Muscle of back (tissue), 13 donors: ENCODE measurements at places on chromosomes 1 and 21. TPM values are rescaled to one million over a fixed set of nuclear protein-coding genes. Genes with fewer than 3 reads are reported as not detected.

The RGS5 gene
- 46.9 TPM for polyA plus RNA-seq

The TMIGD3 gene
- 0.69 TPM for polyA plus RNA-seq

The CCDC27 gene
- polyA plus RNA-seq, result not detected

The SUSD4 gene
- polyA plus RNA-seq, result 3.6 TPM

DNA sequence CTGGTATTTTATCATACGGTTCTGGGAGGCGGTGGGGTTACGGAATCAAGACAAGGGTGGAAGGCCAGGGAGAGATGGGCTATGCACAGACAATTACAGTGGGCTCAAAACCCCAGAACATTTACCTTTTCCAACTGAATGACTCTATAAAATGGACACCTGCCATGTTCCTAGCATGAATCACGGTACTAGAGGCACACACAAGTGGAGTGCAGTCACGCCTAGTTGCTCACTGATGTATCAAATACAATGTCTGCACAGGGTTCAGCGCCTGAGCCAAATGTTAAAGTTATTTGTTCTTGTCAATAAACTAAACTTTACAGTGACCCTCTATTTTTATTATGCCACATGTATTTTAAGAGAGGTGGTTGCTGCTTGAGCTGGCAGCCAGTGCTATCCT lies 121.4 kb downstream of the ATG4C start:
- DNase-seq, result no peak

DNA sequence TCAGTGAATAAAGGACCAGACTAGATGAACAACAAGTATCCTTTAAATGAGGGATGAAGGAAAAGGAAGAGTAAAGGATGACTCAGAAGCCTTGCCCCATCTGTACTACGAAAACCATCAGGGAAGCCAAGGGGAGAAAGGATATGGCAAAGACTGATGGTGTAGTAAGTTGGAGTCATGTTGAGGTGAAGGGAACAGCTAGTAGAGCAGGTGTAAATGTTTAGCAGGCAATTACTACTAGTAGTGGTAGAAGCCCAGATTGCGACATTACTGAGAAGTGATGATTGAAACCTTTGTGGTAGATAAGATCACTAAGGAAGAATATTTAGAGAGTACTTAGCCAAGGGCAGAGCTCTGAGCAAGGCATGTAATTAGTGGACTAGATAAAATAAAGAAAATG lies 84.0 kb downstream of the PHTF1 start:
- DNase-seq, result no peak

- DNase-seq, result no peak
Observed at GRCh38 chr1:243962541-243962940, 88.5 kb upstream of the ZBTB18 start.

- DNase-seq, result no peak
Observed at GRCh38 chr1:41919764-41920397, 1.2 kb upstream of the HIVEP3 start.

GRCh38 chr21:42387164-42387563 lies 8.7 kb downstream of the TMPRSS3 start:
- no peak for DNase-seq
